Esophagus muscularis mucosa (tissue), 4 donors: ENCODE measurements at places on chromosomes 11 and 22. TPM values are rescaled to one million over a fixed set of nuclear protein-coding genes. Genes with fewer than 3 reads are reported as not detected.

GNG3 gene
- total RNA-seq, result 1.2 TPM

- H3K27me3 ChIP-seq, result peaks cover 16% of the 10 kb centered on the region
- H3K27ac ChIP-seq, result no peak overlapping the region
- no peak overlapping the region for H3K4me3 ChIP-seq
Measured at GRCh38 chr11:1942558-1943260, 4.4 kb upstream of the MRPL23 start.

GRCh38 chr22:19986011-19986409 is 30.6 kb downstream of the ARVCF start:
- H3K36me3 ChIP-seq, result peaks cover 11% of the 10 kb centered on the region
- no peak for DNase-seq
- peak overlapping the region; percentile 79 for H3K4me3 ChIP-seq
- peak overlapping the region; percentile 92 for H3K27ac ChIP-seq
- no peaks in the 10 kb centered on the region for H3K27me3 ChIP-seq

DNA sequence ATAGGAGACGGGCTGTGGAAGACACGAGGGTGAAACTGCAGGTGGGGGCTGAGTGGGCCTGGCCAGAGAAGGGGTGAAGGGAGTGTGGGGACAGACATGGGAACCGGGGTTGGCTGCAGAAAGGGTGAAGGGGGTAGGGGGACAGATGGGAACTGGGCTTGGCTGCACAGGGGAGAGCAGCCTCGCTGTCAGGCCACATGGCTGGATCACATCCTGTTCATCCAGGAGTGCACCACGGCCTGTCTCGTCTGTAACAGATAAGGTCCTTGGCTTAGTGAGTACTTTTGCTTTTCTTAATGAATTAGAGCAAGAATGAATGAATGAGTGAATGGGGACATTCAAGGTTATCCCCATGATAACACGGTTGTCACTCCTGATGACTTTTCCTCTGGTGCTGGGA is 13.5 kb downstream of the FBLN1 start:
- H3K4me3 ChIP-seq, result no peak overlapping the region
- peaks cover 59% of the 10 kb centered on the region for H3K4me1 ChIP-seq
- peak overlapping the region; percentile 33 for H3K27ac ChIP-seq
- DNase-seq, result no peak

- peaks cover 4% of the 10 kb centered on the region for H3K4me1 ChIP-seq
- H3K27ac ChIP-seq, result no peak overlapping the region
- no peak overlapping the region for H3K4me3 ChIP-seq
- H3K36me3 ChIP-seq, result peaks cover 46% of the 10 kb centered on the region
- no peaks in the 10 kb centered on the region for H3K27me3 ChIP-seq
- no peak for DNase-seq
Measured at GRCh38 chr22:17802822-17803221, 28.6 kb upstream of the BID start.

DNA sequence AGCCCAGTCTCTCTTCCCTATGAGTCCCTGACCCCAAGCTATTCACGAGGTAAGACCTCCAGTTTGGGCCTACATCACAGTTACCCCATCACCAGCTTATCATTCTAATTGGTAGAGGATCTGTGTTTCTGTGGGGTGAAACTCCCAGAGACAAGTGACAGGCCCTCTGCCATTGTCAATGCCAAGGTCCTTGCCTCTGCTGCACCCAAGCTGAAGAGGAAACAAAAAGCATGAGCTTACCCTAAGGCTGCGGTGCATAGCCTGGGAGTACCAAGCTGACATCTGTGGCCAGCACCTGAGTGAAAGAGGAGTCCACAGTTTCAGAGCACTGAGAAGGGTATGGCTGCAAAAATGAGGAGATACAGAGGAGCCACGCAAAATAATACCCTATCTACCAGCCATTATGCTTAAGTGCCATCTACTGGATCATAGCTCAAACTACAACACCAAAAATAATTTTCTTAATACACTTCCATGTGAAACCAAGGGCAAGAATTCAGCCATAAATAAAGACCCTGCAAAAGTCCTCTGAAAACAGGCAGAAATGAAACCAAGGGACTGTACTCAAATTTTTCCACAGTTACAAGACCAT is 62.3 kb upstream of the ANO5 start:
- no peaks in the 10 kb centered on the region for H3K4me1 ChIP-seq
- DNase-seq, result no peak
- no peak overlapping the region for H3K27ac ChIP-seq

DMC1 gene
- 1.3 TPM for total RNA-seq

DNA sequence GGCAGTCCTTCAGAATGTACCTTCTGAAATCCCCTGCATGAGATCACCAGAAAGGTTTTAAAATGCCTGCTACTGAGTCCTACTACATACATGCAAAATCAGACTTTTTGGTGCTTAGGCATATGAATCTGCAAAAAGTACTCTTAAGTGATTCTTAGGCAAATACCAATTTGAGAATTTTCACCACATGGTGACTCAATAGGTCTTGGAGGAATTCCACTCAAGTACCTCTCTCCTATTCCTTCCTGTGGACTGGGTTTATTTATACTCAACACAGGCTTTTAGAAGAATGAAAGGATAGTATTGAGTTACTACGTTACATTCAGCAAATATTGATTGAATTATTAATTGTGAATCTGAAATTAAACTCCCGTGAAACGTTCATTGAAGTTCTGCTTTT is 223.9 kb downstream of the CNTN5 start:
- H3K36me3 ChIP-seq, result no peaks in the 10 kb centered on the region
- no peaks in the 10 kb centered on the region for H3K27me3 ChIP-seq
- no peaks in the 10 kb centered on the region for H3K4me1 ChIP-seq
- no peak overlapping the region for H3K4me3 ChIP-seq

GRCh38 chr11:88377646-88378045 is 40.1 kb upstream of the CTSC start:
- no peaks in the 10 kb centered on the region for H3K4me1 ChIP-seq
- H3K27me3 ChIP-seq, result no peaks in the 10 kb centered on the region
- DNase-seq, result no peak
- H3K27ac ChIP-seq, result no peak overlapping the region
- no peak overlapping the region for H3K4me3 ChIP-seq

SLC15A3 gene
- total RNA-seq, result 24.1 TPM

GRCh38 chr22:40036591-40037225 is 42.0 kb downstream of the FAM83F start:
- H3K4me1 ChIP-seq, result peaks cover 33% of the 10 kb centered on the region
- no peaks in the 10 kb centered on the region for H3K36me3 ChIP-seq
- no peak for DNase-seq
- H3K4me3 ChIP-seq, result no peak overlapping the region

GRCh38 chr11:61392981-61393595 is 701 bp downstream of the TMEM216 start:
- H3K4me3 ChIP-seq, result peak overlapping the region; percentile 71
- H3K36me3 ChIP-seq, result peaks cover 7% of the 10 kb centered on the region
- no peaks in the 10 kb centered on the region for H3K27me3 ChIP-seq
- no peak for DNase-seq
- peak overlapping the region; percentile 88 for H3K27ac ChIP-seq

DNA sequence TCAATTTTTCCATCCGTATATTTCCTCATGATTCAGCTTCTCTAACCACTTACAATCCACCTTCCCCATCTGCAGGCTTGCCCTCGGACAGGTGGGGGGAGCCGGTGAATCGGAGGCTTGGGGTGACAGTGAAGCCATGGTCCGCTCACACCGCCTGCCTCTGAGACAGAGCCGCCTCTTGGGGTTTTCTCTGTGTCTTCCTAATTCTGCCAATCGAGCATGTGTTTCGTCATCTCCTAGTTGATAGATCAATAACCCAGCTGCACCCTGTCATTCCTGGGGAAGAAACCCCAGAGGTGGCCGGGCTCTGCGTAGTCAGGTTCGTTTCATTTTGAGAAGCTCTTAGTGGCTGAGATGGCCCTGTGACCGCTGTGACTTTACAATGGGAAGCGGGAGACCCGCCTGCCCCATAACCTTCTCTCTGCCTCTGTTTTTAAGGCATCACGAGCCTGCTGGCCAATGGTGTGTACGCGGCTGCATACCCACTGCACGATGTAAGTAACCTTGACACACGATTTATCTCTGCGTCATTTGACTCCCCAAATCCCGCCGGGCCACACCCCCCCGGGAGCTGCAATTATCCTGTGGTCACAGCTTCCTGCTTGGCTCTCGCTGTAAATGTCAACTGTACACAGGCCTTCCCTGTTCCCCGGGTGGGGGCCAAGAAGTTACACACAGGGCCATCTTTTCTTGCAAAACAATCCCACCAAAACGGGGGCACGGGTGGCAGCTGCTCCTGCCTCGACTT is 33.3 kb downstream of the ANO1 start:
- no peak overlapping the region for H3K4me3 ChIP-seq
- peak overlapping the region; percentile 53 for H3K27ac ChIP-seq

DNA sequence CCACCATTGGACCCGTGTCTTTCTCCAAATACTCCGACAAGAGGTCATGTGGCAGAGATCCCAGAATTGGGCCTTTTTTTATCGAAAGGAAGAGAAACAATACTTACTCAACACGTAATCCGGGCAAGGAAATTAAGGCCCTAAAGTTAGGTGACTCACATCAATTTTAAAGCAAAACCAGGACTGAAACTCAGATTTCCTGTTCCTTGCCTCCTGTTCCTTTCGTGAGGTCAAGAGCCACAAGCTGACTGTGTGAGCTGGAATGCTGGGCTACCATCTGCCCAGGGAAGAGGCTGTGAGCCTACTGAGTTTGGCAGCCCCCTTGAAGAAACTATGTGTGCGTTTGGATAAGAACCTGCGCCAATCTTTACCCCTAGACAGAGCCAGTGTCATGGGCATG is 27.1 kb upstream of the MRGPRX2 start:
- no peak overlapping the region for H3K27ac ChIP-seq
- no peaks in the 10 kb centered on the region for H3K36me3 ChIP-seq
- no peak for DNase-seq
- no peaks in the 10 kb centered on the region for H3K27me3 ChIP-seq

DNA sequence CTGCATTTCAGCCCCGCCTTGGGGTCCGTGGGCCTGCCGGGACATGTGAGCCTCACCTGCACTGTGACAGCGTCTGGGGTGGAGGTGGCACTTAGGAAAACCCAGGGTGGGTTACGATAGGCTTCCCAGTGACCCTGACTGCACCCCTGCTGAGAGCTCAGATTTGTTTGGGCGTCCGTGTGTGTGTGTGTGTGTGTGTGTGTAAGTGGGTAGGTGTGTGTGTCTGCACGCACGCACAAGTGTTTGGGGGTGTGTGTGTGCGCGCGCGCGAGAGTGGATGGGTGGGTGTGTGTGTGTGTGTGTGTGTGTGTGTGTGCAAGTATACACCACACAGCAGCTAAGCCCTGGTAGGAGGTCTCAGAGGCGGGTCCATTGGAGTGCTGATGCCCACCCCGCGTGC is 12.1 kb upstream of the ARHGAP8 start:
- no peaks in the 10 kb centered on the region for H3K36me3 ChIP-seq
- peaks cover 11% of the 10 kb centered on the region for H3K4me1 ChIP-seq
- no peaks in the 10 kb centered on the region for H3K27me3 ChIP-seq
- H3K4me3 ChIP-seq, result no peak overlapping the region
- DNase-seq, result no peak
- H3K27ac ChIP-seq, result no peak overlapping the region

DNA sequence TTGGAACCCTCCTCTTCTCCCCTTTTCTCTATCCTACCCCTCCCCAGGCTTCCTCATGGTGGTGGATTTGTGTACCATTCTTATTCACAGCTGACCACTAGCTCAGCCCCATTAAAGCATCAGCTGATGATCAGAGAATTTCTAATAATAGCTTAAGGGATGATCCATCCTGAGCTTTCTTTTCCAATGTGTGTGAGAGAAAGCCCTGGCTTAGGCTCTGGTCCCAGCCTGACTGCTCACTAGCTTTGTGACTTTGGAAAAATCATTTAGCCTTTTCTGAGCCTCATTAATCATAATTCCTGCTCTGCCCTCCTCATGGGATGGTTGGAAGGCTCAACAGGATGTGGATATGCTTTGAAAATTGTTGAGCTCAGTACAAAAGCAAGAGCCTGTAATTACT is 26.3 kb upstream of the CCDC90B start:
- H3K27me3 ChIP-seq, result no peaks in the 10 kb centered on the region
- no peak overlapping the region for H3K4me3 ChIP-seq
- no peaks in the 10 kb centered on the region for H3K4me1 ChIP-seq

MYO7A gene
- 4.9 TPM for total RNA-seq

DNA sequence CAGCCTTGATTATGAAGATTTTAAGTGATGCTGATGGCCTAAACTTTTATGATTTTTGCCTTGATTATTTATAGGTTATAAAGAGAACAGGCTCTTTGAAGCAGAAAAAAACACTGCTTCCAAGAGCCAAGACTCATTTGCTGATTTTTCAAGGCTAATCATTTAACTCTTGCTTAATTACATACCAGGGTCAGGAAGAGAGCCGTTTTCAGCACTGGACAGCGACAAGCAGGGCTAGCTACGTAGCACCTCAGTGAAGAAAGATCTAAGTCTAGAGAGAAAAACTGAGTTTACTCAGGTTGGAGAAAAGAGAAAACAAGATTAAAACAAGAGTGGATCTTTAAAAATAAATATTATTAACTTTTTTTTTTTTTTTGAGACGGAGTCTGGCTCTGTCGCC is 615.4 kb upstream of the B3GAT1 start:
- no peaks in the 10 kb centered on the region for H3K4me1 ChIP-seq
- H3K27ac ChIP-seq, result no peak overlapping the region
- no peak overlapping the region for H3K4me3 ChIP-seq
- H3K27me3 ChIP-seq, result peaks cover 30% of the 10 kb centered on the region
- DNase-seq, result no peak

DNA sequence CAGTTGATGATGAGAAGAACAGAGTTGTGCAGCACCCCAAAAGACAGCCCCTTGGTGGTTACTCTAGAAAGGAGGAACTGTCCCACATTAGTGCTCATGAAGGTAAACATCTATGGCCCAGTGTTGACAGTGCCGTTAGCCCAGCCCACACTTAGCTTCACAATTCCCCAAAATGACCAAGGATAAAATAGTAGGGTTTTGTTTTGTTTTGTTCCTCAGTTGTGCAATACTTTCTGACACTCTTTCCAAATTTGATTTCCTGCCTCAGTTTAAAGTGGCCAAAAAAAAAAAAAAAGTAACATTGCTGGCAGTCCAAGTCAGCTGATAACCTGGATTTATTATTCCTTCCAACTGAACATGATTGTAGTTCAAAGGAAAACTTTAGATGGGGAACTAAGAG is 269.4 kb downstream of the TMEM135 start:
- peaks cover 4% of the 10 kb centered on the region for H3K36me3 ChIP-seq
- H3K27me3 ChIP-seq, result no peaks in the 10 kb centered on the region
- no peak for DNase-seq
- peak overlapping the region; percentile 35 for H3K27ac ChIP-seq
- peaks cover 3% of the 10 kb centered on the region for H3K4me1 ChIP-seq
- H3K4me3 ChIP-seq, result no peak overlapping the region

FOXRED1 gene
- total RNA-seq, result 10.9 TPM

CECR2 gene
- 2.1 TPM for total RNA-seq

GRCh38 chr11:75055511-75055910 is 41.2 kb downstream of the OR2AT4 start:
- no peak for DNase-seq
- no peak overlapping the region for H3K27ac ChIP-seq
- no peak overlapping the region for H3K4me3 ChIP-seq
- H3K4me1 ChIP-seq, result no peaks in the 10 kb centered on the region
- no peaks in the 10 kb centered on the region for H3K36me3 ChIP-seq
